Myocyte (in vitro differentiated cells): ENCODE measurements at places on chromosomes 11 and 22.

- no peak for DNase-seq
Observed at GRCh38 chr11:36227044-36227443, 62.2 kb downstream of the COMMD9 start.

DNA sequence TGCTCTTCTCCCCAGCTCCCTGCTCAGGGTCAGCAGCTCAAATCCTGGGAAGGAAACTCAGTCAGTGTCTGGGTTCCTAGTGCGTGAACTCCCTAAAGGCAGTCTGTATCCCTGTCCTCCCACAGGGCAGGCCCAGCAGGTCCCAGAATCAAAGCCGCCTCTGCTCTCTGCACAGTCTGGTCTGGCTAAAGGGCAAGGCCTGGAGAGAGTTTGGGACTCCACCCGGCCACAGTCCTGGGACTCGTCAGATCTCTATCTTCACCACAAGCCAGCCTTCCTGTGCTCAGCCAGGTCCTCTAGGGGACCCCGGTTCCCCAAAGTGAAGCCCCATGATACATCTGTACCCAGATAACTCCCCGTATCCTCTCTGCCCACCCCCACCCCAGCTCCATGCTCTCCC lies 56.2 kb upstream of the CSNK2A3 start:
- DNase-seq: no peak

GRCh38 chr11:46207270-46207669 lies 70.2 kb upstream of the CREB3L1 start:
- no peak for DNase-seq

GRCh38 chr22:36405671-36406538 lies 18.1 kb upstream of the MYH9 start:
- DNase-seq: no peak

- no peak for DNase-seq
Observed at GRCh38 chr11:62149986-62150886, 26.4 kb downstream of the INCENP start.

DNA sequence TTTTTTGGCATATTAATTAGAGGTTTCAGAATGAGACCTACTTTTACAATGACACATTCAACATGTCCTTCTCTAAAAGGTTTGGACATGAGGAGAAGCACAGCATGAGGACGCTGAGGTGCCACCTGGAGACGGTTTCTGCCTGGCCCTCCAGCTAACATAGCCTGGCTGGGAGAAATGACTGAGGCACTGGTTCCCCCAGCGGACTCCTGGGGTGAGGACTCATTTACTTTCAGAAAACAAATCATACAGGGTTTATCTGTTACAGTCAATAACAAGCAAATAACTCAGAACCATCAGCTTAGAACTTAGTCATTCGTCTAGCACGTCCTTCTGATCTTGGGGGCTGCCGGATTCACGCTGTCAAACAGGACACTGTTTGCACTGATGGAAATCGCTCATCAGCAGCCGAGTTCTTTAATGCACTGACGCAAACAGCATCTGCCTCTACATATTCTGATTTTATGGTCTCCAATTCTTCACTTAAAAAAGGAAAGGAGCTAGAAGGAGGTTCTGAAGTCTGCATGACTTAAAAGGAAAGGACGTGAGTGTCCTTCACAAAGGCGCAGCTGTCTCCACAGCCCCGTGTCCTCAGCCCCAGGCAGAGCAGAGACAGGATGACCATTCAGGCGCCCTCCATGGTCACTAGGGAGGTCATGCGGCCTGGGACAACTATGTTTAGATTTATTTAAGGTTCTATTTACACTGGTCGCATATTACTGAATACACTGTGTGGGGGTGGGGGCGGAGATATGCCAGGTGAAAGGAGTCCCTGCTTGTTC lies 44.2 kb downstream of the CERK start:
- DNase-seq: peak; percentile 28

GRCh38 chr11:80860632-80861031 lies 1419.8 kb upstream of the TENM4 start:
- no peak for DNase-seq

DNA sequence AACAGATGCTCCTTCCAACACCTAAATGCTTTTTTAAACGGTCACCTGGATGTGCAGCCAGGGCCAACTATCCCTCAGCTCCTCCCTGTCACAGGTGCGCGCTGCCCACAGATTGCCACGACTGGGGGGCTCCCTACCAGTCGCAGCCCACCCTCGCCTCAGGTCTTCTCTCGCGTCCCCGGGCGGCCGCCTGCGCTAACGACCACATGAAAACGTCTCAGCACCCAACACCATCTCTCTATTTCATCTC lies 469 bp downstream of the ZBED5 start:
- no peak for DNase-seq

GRCh38 chr11:117023178-117023577 lies 75.0 kb downstream of the SIK3 start:
- no peak for DNase-seq

DNA sequence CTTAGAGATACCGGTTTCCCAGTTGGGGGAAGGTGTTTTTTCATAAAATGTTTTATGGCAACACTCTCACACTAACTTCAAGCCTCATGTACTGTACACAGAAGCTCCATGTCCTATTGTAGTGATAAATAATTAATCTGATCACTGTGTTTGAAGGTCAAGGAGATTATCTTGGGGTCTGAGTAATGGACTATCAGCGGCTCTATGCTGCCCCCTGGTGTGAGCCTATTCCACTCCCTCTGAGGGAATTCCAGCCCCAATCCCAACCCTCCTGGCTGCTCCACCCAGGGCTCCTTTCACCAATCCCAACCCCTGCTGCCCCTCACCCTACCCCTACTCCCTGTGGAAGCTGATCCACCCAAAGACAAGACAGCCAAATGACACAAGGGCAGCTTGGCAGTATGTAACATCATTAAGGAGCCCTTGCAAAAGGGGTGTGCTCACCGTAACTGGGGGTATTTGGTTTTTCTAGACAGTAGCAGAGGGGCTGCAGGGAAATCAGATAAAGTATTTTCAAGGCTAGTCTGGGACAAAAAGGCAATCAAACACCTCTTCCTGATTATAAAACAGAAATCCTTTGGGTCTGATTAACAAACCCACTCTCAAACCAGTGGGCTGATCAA lies 22.3 kb downstream of the HPS4 start:
- peak; percentile 66 for DNase-seq

GRCh38 chr11:91786097-91786496 lies 438.5 kb upstream of the FAT3 start:
- no peak for DNase-seq

DNA sequence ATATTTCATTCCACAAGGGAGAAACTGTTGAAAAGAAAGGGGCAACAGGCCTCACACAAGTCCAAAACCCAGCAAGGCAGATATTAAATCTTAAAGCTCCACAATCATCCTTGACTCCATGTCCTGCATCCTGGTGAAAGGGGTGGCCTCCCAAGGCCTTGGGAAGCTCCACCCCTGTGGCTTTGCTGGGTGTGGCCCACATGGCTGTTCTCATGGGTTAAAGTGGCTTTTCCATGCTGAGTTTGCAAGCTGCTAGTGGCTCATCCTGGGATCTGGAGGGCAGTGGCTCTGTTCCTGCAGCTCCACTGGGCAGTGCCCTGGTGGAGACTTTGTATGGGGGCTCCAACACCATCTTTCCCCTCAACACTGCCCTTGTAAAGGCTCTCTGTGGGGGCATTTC lies 106.4 kb downstream of the CTNND1 start:
- DNase-seq: no peak

DNA sequence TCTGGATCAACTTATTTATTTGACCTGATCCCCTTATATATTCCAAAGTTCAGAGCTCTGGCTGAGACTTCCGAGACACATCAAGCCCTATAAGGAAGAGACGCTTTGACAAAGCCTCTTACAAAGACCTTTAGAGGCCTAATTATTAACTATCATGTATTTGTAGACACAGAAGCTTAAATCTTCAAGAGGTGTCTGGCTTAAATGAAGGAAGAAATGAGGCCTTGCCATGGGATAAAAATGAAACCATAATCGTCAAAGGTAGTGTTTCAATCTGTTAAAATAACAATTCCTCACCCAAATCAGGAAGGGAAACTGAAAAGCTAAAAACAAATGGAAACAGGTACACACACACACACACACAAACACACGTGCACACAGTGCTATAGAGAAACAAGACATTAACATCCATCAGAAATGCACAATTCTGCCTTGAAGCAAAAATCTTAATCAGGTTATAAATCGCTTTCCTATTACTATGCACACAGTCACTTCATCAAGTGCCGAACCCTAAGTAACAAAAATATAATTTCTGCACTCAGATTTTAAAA lies 50.2 kb downstream of the PITPNB start:
- DNase-seq: no peak

DNA sequence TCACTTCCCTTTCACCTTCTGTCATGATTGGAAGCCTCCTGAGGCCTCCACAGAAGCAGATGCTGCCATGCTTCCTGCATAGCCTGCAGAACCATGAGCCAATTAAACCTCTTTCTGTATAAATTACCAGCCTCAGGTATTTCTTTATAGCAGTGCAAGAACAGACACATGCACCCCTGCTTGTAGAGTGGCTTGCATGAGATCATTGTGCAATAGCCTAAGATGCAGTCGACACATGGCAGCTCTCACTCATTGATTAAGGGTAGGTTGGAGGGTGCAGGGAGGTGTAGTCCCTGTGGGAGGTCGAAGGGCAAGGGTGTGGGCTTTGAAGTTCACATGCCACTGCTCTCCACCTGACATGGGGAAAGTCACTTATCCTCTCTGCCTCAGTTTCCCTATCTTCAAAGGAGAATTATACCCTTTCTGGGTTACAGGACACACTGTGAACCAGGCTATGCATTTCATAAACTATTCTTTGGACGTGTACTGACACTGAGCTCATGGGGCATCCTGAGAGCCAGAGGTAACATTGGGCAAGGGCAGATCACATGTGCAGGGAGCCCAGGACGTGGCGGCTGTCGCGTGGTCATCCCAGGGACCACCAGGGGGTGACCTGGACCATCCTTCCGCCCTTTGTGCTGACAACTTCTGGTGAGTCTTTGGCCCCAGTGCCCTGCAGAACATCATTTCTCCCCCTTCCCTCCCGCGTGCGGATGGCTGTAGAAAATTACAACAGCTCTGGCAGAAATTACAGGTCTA lies 69.2 kb upstream of the SHANK2 start:
- no peak for DNase-seq

GRCh38 chr11:20457934-20458680 lies 70.6 kb downstream of the PRMT3 start:
- DNase-seq: no peak

GRCh38 chr22:28507896-28508295 lies 171.7 kb downstream of the TTC28 start:
- no peak for DNase-seq

- DNase-seq: peak; percentile 65
Observed at GRCh38 chr11:131910523-131911387, 540.3 kb downstream of the NTM start.

- no peak for DNase-seq
Observed at GRCh38 chr22:29811377-29811776, 26.7 kb downstream of the ASCC2 start.

- DNase-seq: no peak
Observed at GRCh38 chr11:83459798-83460197, 173.6 kb upstream of the CCDC90B start.

GRCh38 chr11:6351782-6352382 lies 31.6 kb upstream of the CAVIN3 start:
- DNase-seq: no peak

GRCh38 chr11:17013548-17014320 lies 480 bp downstream of the PLEKHA7 start:
- no peak for DNase-seq

GRCh38 chr11:824292-824880 lies 3.3 kb upstream of the CRACR2B start:
- DNase-seq: no peak

DNA sequence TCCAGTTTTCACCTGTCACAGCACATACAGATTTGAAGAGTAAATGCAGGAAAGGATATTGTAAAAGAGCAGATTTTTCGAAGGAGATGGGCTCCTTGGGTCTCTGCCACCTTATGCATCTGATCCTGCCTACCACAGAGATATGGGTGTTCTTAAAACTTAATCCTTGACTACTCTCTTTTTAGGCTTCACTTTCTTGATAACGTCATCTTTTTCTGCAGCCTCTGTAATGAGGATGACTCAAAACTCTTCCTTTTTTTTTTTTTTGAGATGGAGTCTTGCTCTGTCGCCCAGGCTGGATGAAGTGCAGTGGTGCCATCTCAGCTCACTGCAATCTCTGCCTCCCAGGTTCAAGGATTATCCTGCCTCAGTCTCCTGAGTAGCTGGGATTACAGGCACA lies 7.8 kb downstream of the PRR14L start:
- DNase-seq: no peak

DNA sequence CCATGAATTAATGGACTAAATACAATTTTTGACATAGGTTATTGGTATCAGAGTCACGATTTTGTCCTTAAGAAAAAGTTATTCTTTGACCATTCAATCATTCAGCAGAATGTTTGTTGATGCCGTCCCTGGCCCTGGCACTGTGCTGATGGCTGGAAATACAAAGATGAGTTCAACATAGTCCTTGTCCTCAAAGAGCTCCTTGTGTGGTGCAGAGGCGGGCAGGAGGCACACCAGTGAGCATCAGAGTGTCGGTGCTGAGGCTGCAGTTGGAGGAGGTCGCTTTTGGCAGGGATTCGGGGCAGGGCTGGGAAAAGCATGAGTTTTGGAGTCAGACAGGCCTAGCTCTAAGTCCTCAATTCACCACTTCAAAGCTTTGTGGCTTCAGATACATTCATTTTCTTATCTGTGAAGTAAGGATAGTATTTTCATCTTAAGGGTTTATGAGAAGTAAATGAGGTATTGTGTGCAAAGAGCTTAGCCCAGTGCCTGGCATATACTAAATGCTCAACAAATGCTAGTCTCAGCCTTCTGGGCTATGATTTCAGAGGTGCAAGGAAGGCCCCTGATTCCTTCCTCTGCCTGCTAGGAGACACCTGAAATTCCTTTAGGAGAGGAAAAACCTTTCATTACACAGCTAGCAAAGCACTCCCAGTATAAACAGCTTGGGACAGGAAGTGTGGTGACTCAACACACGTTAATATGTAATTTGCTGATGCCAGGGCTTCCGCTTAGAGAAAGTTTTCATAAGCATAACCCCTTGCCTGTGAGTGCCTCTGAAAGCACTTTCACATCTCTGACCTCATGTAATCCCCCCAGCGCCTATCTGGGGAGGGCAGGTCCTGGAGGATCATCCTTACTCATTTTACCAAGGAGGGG lies 113.8 kb downstream of the NECTIN1 start:
- peak; percentile 22 for DNase-seq

- no peak for DNase-seq
Observed at GRCh38 chr11:28874706-28875105, 766.5 kb downstream of the METTL15 start.

GRCh38 chr11:66443602-66444001 lies 5.0 kb upstream of the MRPL11 start:
- peak; percentile 15 for DNase-seq

- DNase-seq: no peak
Observed at GRCh38 chr22:38861170-38861876, 10.7 kb downstream of the CBX6 start.

DNA sequence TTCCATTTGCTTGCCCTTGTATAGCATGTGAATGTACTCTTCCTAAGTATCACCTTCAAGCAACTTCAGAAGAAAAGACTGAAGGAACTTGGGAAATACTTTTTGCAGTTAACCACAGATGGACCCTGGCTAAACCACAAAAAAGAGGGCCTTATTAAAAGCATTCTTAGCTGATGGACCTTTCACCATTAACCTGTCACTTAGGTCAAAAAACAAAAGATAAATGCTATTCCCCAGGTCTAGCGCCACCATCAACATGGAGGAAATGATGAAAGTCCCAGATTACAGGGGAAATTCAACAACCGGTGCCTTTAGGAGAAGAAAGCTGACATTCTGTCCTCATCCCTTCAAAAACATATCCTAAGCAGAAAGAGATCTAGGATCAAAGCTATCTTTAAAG lies 29.5 kb downstream of the STK33 start:
- DNase-seq: no peak

- DNase-seq: no peak
Observed at GRCh38 chr22:26800858-26801257, 143.5 kb downstream of the MIAT start.
